Stimulated activated naive CD8-positive, alpha-beta T cell treated with anti-CD3 and anti-CD28 coated beads, Interleukin-15, amount 100 ng/mL, for 72 hours (primary cell): ENCODE measurements at places on chromosomes 4 and X.

DNA sequence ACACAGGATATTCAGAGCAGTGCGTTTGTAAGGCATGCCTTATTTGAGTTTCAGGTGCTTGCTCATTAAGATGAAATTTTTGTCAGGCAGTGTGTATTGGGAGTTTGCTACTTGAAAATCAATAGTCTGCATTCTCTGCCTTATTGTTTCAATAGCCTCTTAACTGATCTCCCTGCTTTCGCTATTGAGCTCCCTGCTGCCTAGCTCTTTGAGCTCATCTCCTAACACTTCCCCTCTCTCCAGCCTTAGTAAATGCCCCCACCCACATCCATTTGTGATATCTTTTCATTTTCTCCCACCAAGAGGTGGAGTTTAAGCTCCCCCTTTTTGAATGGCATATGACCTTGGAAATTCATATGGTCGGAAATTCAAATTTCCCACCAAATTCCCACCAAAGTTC is 256.6 kb downstream of the IL1RAPL1 start:
- no peak for DNase-seq

DNA sequence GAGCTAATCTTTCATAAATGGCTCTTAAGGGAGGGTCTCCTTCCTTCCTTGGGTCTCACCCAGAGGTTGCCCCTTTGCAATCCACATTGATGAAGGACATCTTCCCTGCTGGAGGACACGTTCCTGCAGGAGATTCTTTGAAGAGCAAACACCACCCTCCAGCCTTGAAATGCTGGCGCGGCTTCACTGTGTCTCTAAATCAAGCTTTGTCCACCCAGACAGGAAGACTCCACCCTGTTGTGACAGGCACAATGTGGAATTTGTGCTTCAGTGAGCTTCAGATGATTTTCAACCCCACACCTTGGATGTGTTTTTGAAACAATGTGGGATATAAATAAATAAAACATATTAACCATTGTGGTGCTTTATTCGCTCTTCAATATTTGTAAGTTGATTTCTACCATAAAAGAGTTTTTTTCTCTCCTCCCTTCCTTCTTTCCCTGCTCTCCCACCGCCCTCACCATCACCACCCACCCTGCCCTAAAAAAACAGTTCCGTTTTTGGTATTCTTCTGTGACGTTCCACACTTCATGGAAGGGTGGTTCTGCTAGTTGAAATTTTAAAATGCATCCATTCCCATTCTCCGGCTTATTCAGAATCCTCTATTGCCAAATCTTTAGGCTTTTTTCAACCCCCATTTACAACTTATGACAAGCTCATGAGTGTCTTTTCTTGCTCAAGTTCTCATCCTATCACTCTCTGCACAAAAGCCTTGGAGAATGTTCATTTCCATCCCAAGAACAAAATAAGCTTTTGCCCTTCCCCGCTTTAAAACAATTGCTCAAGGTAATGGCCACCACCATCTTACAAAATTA is 264.3 kb downstream of the RAPGEF2 start:
- no peak for DNase-seq

DNA sequence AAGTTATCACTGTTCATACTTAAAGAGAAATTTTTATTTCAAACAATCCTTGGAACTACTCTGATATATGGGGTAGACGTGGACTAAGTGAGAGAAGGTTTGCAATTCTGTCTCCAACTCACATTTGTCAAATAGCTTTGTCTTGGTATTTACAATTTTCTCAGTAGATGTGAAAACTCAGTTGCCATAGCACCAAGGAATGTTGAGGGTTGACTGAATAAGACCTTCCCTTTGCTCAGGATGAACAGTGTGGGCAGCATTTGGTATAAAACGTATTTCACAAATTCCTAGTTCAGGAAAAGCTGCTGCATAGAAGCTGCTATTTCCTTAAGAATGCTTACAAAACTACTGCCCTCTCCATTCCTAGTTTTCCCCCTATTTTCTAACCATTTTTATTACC is 399.5 kb downstream of the NKX6-1 start:
- DNase-seq, result no peak

DNA sequence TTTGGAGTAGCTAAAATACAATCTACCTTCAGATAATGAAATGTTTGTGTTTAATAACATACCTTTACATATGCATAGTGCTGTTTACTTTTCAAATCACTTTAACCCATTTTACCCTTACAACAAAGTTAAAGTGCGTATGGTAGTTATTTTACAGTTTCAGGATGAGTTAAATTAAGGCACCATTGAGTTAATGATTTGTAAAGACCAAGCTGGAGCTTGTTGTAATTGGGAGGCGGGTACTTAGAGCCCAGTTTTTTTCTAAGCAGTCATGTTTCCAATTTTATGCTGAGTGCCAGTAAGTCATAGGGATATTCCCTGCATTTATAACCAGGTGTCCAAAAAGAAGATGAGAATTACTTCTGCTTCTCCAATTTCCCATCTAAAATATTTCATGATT is 84.2 kb upstream of the NRK start:
- DNase-seq, result no peak

DNA sequence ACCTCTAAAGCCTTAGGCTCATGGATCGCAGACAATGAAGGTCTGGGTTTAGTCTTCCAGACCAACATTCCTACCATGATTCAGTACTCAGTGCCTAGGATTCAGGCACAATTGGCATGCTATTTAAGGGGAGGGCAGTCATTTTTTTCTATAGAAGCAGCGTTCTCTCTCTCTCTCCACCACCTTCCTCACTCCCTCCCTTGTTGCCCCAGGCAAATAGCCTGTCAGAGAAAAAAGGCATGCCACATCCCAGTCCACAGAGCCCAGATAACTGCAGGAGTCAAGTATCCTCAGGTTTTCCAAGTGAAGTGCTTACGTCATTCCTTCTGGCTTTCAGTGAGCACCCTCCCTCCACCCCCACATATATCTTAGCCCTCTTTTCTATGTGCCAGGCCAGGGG is 533.0 kb downstream of the BCOR start:
- no peak for DNase-seq

DNA sequence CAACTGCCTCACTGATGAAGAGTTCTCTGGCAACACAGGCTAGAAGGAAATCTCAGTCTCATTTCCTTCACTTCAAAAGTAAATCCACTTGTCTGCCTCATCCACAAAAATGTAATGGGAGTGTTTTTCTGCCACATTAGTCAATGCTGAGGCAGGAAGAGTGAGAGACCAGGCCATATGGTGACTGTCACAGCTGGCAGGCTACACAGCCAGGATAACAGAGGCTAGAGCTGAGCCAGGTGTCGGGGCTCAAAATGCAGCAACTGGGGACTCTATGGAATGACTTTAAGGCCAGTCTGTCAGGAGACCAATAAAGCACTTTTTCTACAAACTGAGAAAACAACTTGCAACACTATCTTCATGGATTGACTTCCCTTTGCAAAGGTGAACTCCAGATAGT is 204.2 kb downstream of the GPC3 start:
- DNase-seq, result no peak

GRCh38 chr4:61243962-61244361 is 43.8 kb downstream of the ADGRL3 start:
- DNase-seq, result no peak

GRCh38 chrX:12955882-12956703 is 18.8 kb upstream of the TMSB4X start:
- peak; percentile 77 for DNase-seq

DNA sequence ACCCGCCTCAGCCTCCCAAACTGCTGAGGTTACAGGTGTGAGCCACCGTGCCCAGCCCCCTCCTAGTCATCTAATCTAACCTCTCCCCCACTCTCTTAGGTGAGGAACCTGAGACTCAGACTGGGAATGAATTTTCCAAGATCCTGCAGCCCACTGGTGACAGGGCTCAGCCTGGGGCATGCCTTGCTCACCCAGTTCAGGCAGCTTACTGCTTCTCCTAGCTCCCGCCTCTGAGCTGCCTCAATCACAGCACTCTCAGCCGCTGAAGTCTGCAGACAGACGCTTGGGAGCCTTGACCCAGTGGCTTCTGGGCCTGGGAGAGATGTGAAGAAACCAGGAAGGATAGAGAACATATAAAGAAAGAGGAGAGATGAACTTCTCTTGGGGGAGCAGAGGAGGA is 24.4 kb downstream of the PJA1 start:
- no peak for DNase-seq

DNA sequence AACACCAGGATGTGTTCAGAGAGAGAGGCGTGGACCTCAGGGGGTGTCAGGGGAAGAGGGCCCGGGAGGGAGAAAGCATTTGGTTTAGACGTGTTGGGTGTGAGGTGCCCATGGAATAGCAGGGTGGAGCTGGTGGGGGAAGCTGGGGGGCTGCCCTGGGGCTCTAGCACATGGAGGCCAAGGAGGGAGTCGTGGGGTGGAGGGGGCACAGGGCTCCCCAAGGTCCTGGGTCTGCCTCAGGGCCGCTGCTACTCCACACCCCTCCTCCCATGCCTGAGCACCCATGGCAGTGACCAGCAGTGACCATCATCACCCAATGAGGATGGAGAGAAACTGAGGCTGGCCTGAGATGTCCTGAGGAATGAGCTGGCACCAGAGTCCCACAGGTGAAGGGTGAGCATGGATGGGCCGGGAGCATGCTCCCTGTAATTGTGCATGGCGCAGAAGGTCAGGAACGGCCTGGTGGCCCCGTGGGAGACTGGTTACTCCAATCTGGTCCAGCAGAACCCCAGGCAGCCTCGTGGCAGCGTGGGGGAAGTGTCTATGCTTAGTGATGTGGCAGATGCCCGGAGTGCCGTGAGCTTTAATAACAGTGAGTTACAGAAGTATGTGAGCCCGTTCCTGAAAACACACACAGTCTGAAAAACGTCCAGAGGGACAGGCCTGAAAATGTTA is 69.4 kb upstream of the GPR78 start:
- DNase-seq, result no peak

GRCh38 chr4:183038436-183038835 is 60.6 kb upstream of the WWC2 start:
- no peak for DNase-seq
